ENCODE measurements at places on chromosomes 7 and 10. TPM values are rescaled to one million over a fixed set of nuclear protein-coding genes. Genes with fewer than 3 reads are reported as not detected.

GRCh38 chr10:43202657-43203447 is 64.0 kb downstream of the RASGEF1A start:
- peak; percentile 98 for DNase-seq

CLDN4 gene
- 32.0 TPM for total RNA-seq

PIP gene
- total RNA-seq = not detected

- DNase-seq = no peak
Observed at GRCh38 chr7:99822731-99823718, 4.8 kb upstream of the CYP3A43 start.

POMZP3 gene
- total RNA-seq = 15.1 TPM

DNA sequence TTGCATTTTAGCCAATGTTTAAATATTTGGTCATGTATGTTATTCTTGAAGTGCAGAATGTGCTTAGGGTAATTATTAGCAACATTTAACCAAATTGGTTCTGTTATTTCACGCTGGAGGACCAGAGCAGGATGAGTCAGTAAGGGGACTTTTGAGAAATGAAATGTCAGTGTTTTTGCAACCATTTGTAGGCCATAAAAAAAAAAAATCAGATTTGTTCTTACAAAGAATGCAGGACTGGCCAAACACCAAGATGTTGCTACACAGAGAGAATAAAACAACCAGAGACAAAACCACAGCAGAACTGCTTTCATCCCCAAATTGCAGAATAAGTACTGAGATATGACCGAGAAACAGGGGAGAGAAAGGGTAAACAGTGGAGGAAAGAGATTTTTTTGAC is 62.1 kb downstream of the TPST1 start:
- no peak for DNase-seq

DNA sequence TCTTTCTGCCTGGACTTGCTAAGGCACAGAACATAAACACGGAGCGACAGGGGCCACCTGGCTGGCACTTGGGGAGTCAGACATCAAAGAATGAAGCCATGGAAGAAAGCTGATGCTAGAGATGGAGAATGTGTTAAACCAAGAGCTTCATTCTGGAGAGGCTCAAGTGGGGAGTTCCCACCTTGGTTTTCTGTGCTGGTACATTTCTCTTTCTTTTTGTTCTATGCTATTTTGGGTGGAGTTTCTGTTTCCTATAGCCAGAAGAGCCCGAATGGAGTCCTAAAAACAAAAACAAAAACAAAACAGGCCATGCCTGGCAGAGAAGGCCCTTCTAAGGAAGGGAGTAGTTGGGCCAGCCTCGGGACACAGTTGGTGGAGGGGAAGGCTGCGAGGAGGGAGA is 148.4 kb upstream of the PRR15 start:
- DNase-seq = no peak

DNA sequence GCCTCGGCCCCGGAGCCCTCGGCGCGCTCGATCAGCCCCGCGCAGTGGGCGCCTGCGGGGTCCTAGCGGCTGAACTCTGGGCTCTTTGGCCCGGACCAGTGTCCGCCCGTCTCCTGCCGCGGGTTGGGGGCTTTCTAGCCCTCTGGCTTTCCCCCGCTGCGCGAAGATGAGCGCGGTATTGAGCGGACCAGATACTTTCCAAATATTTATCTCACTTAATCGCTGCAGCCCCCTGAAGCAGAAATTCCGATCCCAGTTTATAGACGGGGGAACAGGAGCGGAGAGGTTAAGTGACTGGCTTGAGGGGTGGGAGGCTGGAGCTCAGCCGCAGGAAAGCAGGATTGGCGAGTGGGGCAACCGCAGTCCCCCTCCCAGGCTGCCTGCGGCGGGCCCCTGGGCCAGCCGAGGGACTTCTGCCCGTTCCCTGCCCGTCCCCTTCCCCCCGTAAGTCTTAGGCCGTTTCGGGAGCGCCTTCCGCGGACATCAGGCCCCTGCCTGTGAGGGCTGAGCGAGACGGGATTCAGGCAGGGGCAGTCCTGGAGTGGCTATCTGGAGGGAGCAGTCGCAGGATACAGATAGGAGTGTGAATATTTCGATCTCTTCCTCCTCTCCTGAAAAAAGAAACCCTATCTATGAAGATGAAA is 565 bp downstream of the STRIP2 start:
- peak; percentile 42 for DNase-seq

DNA sequence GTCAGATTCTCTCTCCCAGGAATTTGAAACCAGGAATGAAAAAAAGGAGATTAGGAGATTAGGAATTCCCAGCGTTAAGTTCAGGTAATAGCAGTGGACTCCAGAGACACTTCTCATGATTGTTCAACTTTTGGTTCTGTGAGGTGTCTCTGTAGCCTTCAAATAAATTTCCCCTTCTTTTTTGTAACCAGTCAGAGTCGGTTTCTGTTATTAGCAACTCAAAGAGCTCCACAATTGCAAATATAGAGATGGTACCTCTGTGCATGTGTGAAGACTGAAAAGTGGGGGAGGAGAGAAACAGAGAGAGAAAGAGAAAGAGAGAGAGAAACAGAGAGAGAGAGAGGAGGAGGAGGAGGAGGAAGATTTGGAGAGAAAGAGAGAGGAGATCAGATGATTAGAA is 112.8 kb upstream of the STEAP1B start:
- DNase-seq = no peak

- DNase-seq = no peak
Observed at GRCh38 chr10:75466886-75467285, 35.5 kb downstream of the LRMDA start.

DNA sequence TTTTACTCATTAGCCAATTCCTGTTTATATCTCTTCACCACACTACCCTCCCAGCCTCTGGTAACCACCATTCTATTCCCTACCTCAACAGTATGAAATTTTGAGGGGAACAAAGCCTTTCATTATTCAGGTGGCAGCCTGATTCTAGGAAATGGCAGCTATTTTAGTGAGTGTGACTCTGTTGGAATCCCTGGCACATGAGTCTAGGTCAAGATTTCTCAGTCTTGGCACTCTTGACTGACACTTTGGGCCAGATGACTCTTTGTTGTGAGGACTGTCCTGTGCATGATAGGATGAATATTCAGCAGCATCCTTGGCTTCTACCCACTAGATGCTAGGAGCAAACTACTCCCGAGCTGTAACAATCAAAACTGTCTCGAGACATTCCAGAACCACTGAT is 322.8 kb upstream of the PHYHIPL start:
- no peak for DNase-seq

ASZ1 gene
- total RNA-seq = not detected

DNA sequence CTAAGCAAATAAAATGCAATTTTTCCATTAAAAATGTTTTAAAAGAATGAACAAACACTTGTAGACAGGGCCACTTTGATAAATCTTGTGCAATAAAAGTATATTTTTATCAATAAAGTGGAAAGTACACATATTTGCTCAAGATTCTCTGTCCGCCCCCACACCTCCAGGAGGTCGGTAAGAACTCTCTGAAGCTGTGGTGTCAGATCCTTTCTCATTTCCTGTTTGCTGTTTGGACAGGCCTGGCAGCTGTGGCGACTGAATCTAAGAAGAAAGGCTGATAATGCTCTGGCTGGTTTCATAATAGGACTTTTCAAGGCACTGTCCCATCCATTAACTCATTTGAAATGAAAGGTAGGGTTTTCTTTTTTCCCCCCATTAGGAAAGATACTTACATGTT is 15.3 kb upstream of the ASB4 start:
- DNase-seq = no peak

DNA sequence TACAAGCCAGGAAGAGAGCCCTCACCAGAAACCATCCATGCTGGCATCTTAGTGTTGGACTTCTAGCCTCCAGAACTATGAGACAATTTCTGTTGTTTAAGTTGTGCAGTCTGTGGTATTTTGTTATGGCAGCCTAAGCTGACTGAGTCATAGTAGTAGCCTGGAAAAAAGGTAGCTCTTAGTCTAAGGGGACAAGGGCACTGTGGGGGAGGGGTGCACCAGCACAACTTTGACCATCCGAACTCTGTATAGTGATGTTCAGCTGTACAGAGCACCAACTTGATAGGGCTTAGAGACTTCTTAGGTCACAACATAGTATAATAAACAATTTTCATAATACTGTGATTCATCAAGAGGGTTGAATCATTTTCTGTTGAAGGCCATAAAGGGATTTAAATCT is 14.3 kb downstream of the EIF4EBP2 start:
- DNase-seq = no peak

DNA sequence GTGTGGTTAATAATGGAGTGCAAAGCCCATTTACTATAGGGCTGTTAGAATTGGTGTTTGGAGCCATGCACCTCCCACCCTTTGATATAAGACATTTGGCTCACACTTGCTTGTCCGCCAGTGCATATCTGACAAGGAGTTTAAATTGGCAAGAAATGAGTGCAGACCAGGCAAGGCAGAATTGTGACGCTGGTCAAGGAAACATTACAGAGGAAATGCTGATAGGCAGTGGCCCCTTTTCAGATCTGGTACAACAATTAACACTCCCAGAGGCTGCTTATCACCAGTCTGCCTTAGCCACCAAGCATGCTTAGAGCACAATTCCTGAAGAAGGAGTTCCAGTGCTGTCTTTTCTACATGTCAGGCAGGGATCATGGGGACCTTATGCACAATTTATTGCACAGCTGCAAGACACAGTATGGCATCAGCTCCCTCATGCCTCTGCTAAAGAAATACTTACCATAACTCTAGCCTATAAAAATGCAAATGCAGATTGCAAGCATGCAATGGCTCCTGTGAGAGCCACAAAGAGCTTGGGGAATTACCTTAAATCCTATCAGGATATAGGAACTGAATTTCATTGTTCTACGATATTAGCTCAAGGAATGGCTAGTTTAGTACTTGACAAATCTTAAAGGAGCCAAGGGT is 35.2 kb downstream of the OR13A1 start:
- DNase-seq = no peak

PAOX gene
- 5.2 TPM for total RNA-seq

AMZ1 gene
- 1.4 TPM for total RNA-seq

DNA sequence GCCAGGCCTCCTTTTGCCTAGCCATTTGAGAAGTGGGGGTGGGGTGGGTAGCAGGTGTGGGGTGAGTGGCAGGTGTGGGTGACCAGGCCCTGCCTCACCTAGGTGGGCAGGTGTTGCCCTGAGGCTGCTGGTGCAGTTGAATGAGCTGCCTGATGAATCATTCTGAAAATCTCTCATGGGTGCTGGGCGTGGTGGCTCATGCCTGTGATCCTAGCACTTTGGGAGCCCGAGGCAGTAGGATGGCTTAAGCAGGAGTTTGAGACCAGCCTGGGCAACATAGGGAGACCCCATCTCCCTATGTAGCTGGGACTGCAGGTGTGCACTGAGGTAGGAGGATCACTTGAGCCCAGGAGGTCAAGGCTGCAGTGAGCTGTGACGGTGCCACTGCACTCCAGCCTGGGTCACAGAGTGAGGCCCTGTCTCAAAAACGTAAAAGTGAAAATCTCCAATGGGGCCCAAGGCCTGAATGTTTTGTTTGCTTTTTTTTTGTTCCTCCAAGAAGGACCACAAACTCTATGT is 17.7 kb downstream of the TSPAN14 start:
- DNase-seq = no peak

HHEX gene
- 4.8 TPM for total RNA-seq

GATA3 gene
- total RNA-seq = 0.72 TPM

EIF5AL1 gene
- total RNA-seq = 0.17 TPM

PRSS2 gene
- total RNA-seq = 27.6 TPM

DNA sequence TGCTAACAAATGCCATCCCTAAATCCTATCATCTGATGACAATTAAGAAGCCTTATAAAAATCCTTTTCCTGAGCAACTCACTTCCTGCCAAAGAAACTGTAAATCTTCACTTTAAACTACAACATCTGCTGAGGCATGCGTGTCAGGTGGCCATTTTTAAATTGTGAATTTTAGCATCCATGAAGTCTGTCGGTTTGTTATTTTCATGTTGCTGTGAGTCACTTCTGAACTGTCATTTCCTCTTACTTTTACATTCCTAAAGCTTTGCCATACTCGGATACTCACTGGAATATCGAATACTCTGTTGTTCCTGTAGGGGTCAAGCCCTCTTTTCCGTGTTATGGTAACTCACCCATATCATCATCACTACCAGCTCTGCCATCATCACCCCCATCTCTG is 34.3 kb upstream of the TMEM26 start:
- DNase-seq = no peak

DNA sequence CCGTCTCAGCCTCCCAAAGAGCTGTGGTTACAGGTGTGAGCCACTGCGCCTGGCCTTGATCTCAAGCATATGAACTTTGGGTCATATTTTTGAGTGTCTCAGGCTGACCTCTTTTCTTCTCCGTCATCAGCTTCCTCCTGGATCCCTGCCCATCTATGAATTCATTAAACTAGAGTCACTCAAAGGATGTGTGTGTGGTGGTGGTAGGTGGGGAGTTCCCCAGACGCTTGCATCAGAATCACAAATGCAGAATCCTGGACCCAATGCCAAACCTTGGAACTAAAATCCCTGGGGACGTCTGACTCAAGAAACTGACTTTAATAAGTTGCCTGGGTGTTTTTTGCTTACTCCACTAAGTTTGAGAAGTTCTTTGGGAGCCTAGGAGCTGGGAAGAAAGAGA is 6.7 kb upstream of the CREB5 start:
- no peak for DNase-seq

DNA sequence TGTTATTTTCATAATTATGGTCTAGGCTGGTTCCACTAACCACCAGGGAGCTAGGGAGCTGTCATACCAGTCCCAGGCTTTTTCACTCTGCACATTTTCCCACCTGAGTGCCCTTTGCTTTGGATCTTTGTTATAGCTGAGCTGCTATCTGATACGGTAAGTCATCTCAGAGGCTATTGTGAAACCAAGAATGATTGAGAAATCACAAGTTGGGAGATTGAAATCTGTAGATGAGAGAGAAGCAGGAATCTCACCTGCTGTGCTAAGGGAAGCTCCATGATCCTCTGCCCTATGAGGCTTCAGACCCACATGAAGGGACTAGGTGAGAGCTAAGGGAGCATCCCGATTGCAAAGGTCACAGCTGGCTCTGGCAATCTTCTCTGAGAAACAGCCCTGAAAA is 307.8 kb downstream of the REEP3 start:
- DNase-seq = no peak

- DNase-seq = no peak
Observed at GRCh38 chr7:102061981-102062390, 224.7 kb upstream of the SH2B2 start.

PAX4 gene
- not detected for total RNA-seq

WDFY4 gene
- total RNA-seq = 0.25 TPM

GRCh38 chr10:132253092-132253687 is 54.6 kb downstream of the STK32C start:
- no peak for DNase-seq

DNA sequence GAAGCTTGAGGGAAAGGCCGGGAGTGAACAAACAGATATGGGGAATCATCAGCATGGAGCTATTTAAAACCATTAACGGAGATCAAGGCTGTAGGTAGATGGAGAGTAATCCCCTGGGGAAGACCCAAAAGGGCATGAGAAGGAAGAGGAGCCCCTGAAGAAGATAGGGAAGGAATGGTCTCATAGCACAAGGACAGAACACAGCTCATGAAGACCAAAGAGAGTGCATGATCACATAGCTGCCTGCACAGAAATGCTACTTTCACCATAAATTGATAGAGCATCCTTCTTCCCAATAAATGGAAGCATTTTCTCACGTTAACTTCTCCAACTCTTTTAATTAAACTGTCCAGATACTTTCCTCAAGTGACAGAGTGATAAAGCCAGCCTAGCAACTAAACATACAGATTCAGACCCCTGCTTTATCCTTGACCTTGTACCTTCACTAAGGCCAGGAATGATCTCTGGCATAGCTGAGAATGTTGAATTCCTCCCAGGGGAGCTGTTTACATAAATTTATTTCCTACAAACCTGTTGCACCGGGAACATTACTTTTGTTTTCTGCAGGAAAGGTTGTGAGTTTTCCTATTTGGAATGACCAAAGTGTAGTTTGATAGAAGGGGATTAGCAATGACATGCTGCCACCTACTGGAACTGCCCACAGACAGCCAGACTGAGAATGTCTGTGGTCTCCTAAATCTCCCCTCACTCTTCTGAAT is 110.8 kb upstream of the LRGUK start:
- DNase-seq = peak; percentile 53

Data from WTC11 (cell line).